ENCODE measurements at places on chromosomes 2 and 18.

- DNase-seq, result no peak
Observed at GRCh38 chr18:52439457-52439856, 99.5 kb downstream of the DCC start.

GRCh38 chr18:75221397-75221796 is 10.8 kb downstream of the TSHZ1 start:
- DNase-seq, result no peak

DNA sequence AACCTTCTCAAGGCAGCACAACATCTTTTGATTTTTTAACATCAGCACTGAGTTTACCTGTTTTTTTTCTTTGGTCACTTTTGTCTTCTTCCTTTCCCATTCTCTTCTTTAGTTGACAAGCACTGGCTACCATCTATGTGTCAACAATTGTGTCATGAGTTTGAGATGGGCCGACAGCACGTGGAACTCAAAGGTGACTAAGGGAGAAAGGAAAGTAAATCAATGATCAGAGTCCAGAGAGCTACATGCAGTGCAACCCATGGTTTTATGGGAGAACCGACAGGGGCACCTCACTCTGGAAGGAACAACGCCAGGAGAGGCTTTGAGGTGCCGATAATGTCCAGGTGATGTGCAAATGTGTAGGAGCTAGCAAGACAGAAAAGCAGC is 755.5 kb downstream of the RNF144A start:
- no peak for DNase-seq

DNA sequence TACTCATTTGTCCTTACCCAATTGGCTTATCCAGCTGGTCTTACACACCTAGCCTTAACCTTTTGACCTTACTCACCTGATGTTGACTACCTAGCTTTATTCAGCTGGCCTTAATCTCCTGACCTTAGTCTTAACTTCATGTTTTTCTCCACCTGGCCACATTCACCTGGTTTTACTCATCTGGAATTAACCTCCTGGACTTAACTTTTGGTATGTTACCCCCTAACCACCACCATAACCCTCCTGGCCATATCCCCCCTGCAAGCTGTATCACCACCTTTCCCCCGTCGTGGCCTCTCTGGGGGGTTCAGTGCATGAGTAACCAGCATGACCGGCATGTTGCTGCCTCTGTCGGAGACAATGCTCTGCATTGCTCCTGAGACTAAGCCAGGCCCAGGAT is 45.7 kb downstream of the CHRNA1 start:
- DNase-seq, result no peak

- no peak for DNase-seq
Observed at GRCh38 chr2:100739735-100740432, 80.1 kb upstream of the NPAS2 start.

DNA sequence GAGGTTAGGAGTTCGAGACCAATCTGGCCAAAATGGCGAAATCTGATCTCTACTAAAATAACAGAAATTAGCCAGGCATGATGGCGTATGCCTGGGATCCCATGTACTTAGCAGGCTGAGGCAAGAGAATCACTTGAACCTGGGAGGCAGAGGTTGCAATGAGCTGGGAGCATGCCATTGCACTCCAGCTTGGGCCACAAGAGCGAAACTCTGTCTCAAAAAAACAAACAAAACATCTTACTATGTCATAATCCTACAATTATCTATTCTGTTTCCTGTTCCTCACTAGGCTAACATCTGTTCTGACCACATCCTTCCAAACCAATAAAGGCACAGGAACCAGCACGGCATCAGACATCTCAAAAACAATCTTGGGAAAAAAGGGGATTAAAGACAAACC is 361.8 kb upstream of the UBE2E3 start:
- no peak for DNase-seq

- no peak for DNase-seq
Observed at GRCh38 chr2:16063955-16064633, 123.7 kb downstream of the MYCN start.

DNA sequence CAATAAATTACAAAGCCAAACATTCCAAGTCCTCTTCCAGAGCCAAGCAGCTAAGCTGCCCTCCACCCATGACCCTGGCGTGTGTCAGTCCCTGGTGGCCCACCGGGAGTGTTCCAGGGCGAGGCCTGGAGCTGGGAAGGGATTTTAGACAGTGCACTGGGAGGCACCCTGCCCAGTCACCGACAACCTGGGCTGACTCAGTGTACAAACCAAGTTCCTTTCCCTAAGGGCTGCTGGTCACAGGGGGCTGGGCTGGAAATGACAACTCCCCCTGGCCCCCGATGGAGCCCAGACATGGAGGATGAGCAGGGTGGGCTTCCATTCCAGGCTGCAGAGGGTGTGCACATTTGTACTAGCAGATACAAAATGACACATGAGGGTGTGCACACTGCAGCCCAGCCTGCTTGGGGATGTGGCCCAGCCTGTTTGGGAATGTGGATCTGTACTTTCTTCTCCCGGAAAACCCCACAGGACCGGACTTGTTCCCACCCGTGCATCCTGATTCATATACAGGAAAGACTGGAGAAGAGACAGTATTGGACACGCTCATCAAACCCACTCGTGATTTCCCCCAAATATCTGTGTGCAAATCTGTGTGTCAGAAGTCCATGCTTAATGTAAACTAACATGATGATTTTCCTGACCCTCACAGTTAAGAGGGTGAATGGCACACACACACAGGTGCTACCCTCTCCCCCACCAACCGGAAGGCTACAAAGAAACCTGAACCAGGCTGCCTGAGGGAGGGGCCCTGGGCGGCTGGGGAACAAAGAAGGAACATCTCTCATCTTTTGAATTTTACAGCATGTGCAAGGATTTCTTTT is 58.9 kb downstream of the NDUFA10 start:
- DNase-seq, result no peak

DNA sequence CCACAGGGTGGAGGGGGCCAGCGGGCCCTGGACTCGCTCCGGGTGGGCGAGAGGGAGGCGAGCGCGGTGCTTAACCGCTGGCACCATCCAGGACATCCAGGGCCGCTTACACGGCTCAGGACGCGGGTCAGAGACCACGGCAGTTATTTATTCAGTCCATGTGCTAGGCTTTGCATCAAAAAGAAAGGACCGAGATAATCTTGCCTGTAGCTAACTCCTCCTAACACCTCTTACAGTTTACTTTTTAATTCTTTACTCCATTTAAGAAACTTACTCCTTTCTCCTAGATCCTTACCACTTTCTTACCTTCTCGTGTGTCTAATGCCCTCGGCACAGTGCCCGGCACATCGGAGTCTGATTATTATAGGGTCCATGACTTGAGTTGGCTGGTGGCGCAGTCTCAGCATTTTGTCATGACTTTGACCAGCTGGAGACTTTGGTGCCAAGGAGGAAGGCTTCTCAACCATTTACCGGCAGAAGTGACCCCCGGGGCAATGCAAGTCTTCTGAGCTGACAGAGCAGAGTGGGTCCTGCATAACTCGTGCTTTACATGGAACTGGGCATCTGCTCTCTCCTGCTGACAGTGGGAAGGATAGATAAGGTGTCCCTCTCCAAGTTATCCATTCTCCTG is 503 bp downstream of the ANXA4 start:
- no peak for DNase-seq

DNA sequence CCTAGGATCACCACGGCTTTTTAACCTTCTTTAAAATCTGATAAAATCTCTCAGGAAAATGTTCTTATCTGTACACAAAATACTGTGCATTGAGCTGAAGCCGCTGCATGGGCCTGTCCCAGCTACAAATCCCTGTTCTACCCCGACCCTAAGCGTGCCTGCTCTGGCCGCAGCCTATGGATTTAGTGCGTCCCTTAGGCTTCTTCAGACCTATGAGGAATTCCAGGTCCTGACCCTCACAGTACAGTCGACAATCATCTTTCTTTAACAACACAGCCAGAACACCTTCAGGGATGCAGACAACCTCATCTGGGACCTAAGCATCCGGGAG is 477 bp upstream of the WDCP start:
- DNase-seq, result no peak

- DNase-seq, result no peak
Observed at GRCh38 chr2:11820650-11821049, 74.2 kb downstream of the LPIN1 start.

DNA sequence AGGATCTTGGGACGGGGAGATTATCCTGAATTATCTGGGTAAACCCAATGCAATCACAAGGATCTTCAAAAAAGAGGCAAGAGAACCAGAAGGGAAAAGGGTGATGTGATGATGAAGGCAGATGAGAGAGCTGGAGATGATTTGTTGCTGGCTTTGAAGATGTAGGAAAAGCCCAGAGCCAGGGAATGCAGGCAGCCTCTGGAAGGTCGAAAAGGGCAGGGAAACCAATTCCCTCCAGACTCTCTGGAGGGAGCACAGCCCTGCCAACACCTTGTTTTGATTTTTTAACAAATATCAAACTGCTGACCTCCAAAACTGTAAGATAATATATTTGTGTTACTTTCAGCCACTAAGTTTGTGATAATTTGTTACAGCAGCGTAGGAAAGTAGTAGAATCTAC is 48.9 kb upstream of the IL1R2 start:
- DNase-seq, result no peak

- DNase-seq, result no peak
Observed at GRCh38 chr2:133607679-133608078, 39.4 kb upstream of the NCKAP5 start.

- no peak for DNase-seq
Observed at GRCh38 chr18:66439670-66440069, 164.2 kb downstream of the CDH19 start.

GRCh38 chr2:166092889-166093288 is 34.9 kb downstream of the SCN1A start:
- DNase-seq, result no peak

GRCh38 chr2:147829106-147829505 is 15.7 kb upstream of the ACVR2A start:
- DNase-seq, result no peak

GRCh38 chr2:150459281-150459680 is 28.2 kb downstream of the RND3 start:
- DNase-seq, result no peak

GRCh38 chr2:176082824-176083751 is 674 bp downstream of the EVX2 start:
- no peak for DNase-seq

- DNase-seq, result peak; percentile 92
Observed at GRCh38 chr18:13726232-13726971, at the start of the genes FAM210A and RNMT. Gene FAM210A (minus strand): TSS chr18:13726558. CDS start chr18:13682077, 44,481 bp downstream. Gene RNMT (plus strand): TSS chr18:13726673. CDS start chr18:13731518, 4,845 bp downstream.

GRCh38 chr2:42862669-42863185 is 70.3 kb upstream of the HAAO start:
- no peak for DNase-seq

DNA sequence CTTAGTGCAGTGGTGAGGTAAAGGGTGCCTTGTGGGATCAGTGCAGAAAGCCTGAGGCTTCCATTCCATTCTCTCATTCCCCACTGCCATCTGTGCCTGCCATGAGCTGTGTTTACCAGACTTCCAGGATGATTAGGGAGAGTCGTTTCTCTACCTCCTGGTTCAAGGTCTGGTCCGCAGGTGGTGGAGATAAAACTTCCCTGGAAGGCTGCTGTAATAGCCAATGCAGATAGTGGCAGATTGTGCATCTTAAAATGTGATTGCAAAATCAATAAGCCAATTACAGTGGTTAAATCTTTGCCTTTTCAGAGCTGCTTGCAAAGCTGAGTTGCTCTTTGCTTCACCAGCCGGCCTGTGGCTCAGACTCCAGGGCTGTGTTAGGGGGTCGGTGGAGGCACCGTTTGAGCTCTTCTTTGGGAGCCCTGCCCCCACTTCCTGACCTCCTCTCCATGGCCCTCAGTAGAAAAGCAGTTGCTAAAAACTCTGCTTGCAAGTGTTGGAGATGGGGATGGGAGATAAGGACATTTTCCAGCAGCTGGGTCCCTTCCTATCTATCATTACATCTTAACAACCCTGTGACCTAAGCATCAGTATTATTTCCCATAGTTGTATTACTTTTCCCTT is 95.2 kb upstream of the HS6ST1 start:
- no peak for DNase-seq

- DNase-seq, result no peak
Observed at GRCh38 chr2:160522951-160523710, 29.5 kb upstream of the RBMS1 start.

DNA sequence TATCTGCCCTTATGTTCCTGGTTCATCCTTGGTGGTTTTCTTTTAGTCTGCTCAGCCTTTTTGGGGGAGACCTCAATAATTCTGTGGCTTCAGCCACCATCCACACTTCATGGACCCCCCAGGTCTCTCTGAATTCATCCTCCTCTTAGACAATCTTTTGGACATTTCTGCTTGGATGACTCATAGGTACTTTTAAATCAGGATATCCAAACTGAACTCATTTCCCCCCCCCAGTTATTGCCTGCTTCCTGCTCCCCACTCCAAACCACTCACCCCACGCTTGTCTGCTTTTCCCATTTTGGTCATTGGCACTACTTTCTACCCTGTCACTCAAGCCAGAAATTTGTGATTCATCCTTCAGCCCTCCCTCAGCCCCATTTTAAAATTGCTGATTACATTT is 78.5 kb downstream of the TANC1 start:
- no peak for DNase-seq

GRCh38 chr18:33467531-33467930 is 27.0 kb upstream of the CCDC178 start:
- no peak for DNase-seq

DNA sequence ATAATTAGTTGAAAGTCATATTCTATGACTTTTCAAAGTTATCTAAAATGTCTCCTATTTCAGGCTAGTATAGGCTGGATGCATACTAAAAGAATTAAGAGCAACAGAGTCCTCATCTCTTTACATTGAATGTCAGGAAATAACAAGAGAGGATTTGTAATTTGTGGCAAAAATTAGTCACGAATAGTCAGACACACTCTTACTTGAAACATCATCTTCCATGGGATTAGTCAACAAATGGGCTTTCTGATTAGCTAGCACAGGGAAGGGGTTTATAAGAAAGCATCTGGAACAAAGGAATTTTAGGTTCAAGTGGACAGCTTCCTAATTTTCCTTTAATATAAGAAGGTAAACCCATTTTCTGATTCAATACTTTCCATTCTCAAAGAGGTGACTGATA is 330.3 kb upstream of the MEX3C start:
- no peak for DNase-seq

GRCh38 chr2:179861416-179862067 is at the start of gene ZNF385B:
Gene ZNF385B (minus strand): TSS chr2:179861612.
- no peak for DNase-seq

Measured in activated CD8-positive, alpha-beta memory T cell treated with anti-CD3 and anti-CD28 coated beads for 1 hour (primary cell).